K562 (cell line): ENCODE measurements at places on chromosomes 4 and X. TPM values are rescaled to one million over a fixed set of nuclear protein-coding genes. Genes with fewer than 3 reads are reported as not detected.

The FMR1NB gene
- 2.6 and 5.1 TPM in 2 replicates for polyA plus RNA-seq

The EREG gene
- 1.5 and 3.1 TPM in 2 replicates for polyA plus RNA-seq

The XAGE1A gene
- polyA plus RNA-seq, result 227 and 444 TPM in 2 replicates

The ZNF674 gene
- 1.1 and 3.4 TPM in 2 replicates for polyA plus RNA-seq

The ARMCX1 gene
- polyA plus RNA-seq, result 0.53 and 0.70 TPM in 2 replicates

The SSX3 gene
- polyA plus RNA-seq, result 79.7 and 100 TPM in 2 replicates

The RBMXL3 gene
- polyA plus RNA-seq, result not detected in 2 replicates

The BCORL1 gene
- polyA plus RNA-seq, result 4.3 and 5.0 TPM in 2 replicates

The ODAPH gene
- not detected in 2 replicates for polyA plus RNA-seq

DNA sequence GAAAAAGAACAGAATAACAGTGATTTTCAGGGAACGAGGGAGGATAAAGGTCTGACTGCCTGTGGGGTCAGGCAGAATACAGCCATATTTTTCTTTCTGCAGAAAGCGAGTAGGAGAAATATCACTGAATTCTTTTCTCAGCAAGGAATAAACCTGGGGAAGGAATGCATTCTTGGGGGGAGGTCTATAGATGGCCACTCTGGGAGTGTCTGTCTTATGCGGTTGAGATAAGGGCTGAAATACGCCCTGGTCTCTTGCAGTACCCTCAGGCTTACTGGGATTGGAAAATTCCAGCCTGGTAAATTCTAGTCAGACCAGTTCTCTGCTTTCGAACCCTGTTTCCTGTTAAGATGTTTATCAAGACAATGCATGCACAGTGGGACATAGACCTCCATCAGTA lies 26.3 kb downstream of the CNGA1 start:
- DNase-seq, result no peak

DNA sequence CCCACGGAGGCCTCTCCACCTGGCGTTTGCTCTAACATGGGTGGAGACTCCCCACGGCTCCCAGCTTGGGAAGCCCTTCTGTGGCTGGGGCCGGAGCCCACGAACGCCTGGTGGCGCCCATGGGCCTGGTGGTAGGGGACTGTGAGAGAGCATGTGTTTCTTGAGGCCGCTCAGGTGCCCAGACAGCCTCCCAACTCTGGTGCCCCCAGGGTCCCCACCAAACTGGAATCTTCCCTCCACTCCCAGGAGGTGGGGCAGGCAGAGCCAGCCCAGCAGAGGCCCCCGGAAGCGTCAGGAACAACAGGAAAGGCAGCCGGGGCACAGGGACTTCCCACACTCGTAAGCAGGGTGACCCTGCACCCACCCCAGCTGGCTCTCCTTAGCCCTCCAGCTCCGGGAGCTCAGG lies 33.3 kb upstream of the FGFR3 start:
- DNase-seq, result no peak

GRCh38 chr4:18421519-18421918 lies 400.0 kb upstream of the LCORL start:
- no peak for DNase-seq

DNA sequence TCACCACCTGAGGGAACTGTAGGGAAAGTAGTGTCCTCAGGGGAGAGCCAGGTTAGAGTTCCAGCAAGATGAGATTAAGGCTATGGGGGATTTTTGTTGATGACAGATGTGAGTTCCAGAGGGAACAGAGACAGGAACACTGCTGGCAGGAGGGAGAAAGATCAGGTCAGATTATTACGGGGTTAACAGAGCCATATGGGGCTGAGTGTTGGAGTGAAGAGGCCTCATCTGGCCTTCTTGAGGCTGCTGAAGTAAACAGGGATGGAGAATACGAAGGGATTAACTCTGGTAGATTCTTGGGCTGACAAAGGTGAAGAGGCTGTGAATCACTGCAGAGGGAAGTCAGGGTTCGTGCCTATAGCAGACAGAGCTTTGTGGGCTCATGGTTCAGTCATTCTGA lies 47.9 kb upstream of the POU4F2 start:
- no peak for DNase-seq

- no peak for DNase-seq
These were observed 16.3 kb downstream of the SYNPO2 start for GRCh38 chr4:118904935-118905334.

DNA sequence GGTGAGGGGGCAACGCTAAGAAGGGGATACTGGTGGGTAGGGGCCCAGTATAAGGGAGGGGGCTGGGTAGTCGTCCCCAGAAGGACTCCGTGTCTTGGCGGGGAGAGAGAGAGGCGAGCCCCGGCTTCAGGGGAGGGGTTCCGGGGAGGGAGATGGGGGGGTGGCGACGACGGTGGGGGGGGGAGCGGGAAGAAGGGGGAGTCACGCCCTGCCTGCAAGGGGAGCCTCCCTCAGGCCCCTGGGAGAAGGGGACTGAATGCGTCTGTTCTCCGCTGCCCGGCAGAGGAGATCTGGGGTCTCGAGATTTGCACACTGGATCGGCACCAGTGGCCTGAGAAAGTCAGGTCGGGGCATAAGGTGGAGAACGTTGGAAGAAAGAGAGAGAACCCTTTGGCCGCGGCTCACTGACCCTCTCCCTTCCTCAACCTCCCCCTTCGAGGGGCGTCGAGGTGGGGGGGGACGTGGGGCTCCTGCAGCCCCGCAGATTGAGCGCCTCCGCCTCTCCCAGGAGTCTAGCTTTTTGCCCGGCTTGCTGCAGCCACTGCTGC lies 609 bp upstream of the BCORL1 start:
- peak; percentile 53 for DNase-seq

DNA sequence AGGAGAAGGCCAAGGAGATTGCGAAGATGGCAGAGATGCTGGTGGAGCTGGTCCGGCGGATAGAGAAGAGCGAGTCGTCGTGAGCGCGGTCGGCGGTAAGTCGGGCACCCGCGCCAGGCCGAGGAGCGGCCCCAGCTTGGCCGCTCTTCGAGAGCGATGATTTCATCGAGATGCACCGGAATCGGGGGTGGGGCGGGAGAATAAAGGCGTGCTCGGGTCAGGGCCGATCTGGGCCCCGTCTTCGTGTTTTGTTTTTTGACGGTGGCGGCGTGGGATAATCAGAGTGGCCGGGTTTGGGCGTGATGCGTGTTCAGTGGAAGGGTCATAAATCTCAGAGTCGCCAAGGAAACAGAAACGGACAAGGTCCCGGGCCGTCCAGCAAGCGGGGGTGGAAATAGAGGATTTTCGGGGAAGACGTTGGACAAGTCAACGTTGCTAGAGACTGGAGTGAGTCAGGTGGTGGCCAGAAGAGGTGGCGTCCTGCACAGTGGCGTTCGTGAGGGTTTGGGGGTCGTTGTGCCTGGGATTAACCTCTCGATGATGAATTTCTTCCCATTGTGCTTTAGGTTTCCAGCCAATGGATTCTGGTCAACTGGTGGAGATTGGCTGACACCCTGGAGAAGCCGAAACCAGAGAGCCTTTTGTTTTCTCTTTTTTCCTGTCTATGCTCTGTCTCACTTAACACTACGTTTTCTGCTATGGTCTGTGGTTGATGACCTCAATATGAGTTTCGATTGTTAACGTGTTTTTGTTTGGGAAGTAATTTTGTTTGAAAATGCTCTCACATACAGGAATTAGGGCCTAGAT lies 882 bp downstream of the MRFAP1 start:
- DNase-seq, result peak; percentile 57

- DNase-seq, result no peak
These were observed 129.6 kb upstream of the INTU start for GRCh38 chr4:127503111-127503510.

DNA sequence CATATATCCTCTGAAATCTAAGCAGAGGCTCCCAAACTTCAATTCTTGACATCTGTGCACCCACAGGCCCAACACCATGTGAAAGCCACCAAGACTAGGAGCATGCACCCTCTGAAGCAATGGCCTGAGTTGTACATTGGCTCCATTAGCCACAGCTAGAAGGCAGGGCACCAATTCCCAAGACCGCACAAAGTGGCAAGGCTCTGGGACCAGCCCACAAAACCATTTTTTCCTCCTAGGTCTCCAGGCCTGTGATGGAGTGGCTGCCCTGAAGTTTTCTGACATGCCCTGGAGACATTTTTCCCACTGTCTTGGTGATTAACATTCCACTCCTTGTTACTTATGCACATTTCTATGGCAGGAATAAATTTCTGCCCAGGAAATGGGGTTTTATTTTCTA lies 232.2 kb upstream of the GRID2 start:
- DNase-seq, result no peak

GRCh38 chr4:52935317-52935716 lies 73.2 kb downstream of the RASL11B start:
- no peak for DNase-seq

- peak; percentile 17 for DNase-seq
These were observed 51.2 kb downstream of the GC start for GRCh38 chr4:71732706-71733105.

DNA sequence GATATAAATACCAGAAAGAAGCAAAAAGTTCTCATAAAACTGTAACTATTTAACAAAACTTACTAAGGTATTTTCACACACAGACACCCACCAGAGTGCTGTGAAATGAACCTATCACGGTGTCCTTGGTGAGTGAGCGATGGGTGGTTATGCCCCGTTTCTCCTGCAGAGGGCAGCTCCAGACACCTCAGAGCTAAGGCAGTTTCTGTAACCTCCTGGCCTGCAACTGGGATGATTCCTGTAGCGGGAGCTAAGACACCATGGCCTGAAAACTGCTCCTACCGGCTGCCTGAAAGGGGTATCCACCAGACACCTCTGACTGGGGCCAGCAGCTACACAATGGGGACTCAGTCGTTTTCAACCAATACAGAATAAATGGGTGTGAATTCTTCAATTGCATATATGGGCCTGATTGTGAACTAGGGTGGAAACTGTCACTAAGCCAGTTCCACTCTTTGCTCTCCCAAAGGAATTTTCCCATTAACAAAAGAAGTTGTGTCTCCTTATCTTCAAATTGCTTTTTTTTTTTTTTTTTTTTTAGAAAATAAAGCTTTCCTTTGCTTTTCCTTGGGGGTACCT lies 2375.8 kb upstream of the TENM3 start:
- peak; percentile 13 for DNase-seq

DNA sequence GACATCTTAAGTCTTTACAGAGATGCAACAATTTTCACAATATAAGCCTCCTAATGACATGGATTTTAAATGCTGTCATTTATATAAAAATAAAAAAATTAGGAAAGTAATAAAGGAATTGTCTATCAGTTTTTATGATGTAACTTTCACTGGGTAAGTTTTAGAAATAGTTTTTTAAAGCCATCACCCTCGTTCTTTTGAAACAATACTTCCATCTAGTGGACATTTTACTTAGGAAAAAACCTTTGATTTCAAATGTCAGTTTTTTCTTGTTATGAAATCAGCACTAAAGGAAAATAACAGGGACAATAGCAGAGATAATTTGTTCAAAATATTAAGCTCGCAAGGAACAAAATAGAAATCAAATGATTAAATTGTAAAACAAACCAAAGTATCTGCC lies 24.3 kb upstream of the NDNF start:
- DNase-seq, result no peak

- DNase-seq, result no peak
These were observed 209.9 kb downstream of the RELL1 start for GRCh38 chr4:37476256-37476655.

DNA sequence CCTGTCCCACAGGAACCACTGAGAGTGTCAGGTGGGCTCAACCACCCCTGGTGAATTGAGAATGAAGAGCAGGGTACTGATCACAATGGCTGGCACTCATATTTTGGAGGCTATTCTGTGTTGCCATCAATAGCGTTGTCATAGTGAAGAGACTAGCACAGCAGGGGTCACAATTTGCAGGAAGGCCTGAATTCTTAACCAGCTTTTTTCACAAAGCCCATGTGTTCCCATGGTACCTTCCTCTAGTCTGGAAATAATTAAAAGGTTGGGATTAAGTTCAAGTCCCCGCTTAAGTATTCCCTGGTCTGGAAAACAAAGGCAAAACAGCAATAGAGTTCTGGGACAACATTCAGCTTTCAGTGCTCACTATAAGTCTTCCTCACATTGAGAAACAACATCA lies 1051.7 kb downstream of the C4orf33 start:
- DNase-seq, result no peak

DNA sequence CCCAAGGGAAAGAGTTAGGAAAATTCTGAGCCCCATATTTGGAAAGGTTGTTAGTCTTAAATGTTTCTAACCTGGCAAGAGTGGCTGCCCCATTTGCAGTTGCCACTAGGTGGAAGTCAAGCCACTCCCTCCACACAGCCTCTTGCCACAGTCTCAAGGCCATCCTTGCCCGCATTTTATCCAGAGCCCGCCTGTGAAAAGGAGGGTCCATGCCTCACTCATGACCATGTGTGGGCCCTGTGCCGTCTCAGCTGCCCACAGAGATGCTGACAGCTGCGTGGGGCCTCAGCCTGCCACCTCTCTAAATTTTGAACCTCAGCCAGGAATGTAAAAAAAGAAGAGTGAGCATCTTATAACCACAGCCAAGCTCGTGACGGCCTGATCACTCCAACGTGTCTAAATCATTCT lies 201.5 kb upstream of the FAM241A start:
- peak; percentile 9 for DNase-seq

DNA sequence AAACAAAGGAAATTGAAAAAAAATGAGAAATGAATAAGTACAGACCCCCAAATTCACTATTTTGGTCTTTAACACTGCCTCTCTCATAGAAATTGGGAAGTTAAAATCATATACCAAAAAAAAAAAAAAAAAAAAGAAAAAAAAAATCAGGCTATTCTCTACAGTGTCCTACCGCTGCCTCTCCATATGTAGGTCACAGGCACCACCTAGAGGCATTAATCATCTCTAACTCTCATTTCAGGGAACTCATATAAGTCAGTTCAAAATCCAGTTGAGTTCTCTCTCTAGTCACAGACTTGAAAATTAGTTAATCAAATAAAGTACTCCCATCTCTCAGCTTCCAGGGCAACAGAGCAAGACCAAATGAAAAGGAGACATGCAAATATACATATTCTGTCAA lies 47.9 kb downstream of the COX18 start:
- peak; percentile 18 for DNase-seq

GRCh38 chr4:79023799-79024770 lies 84.8 kb upstream of the PAQR3 start:
- no peak for DNase-seq

- no peak for DNase-seq
These were observed 166.7 kb downstream of the SH3KBP1 start for GRCh38 chrX:19720661-19721060.

DNA sequence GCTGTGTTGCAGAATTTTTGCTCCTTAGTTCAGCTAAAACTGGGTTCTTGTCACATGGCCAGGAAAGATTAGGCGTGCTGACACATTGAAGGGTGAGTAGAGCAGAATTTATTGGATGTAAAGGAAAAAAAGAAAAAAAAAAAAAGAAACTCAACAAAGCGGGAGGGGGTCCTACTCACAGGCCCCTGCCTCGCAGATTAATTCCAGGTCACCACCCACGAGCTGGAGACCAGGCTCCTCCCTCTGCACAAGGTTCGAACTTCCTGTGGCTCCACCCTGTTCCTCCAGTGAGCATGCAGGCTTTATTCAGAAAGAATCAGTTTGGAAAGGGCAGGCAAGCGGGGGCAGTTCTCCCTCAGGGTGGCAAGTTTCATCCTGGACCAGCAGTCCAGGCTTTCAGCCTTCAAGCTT lies 17.1 kb downstream of the MGST2 start:
- peak; percentile 35 for DNase-seq

GRCh38 chr4:8756816-8757215 lies 114.8 kb downstream of the HMX1 start:
- no peak for DNase-seq
